ENCODE measurements at places on chromosomes 3 and 15.

GRCh38 chr15:58378241-58379085, 53.3 kb upstream of the LIPC start:
- no peak for DNase-seq

- DNase-seq: no peak
Measured at GRCh38 chr3:77381431-77381830, 341.5 kb downstream of the ROBO2 start.

DNA sequence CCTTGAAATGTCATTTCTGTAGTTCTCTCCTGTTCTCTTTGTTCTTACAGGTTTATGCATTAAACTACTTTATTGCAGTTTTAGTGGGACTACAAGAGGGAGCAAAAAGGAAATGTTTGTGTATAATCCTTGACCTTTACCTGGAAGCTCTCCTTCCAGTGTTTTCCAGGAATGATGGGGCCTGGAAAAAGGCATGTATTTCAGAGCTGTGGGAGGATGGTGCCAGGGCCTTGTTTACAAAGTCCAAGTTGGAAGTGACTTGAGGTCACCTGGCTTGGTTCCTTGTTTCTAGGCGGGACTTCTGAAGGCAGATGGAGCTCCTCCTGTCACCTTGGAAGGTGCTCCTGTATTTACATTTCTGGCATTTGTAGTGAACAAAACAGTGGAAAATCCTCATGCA, 15.1 kb downstream of the ACVR2B start:
- DNase-seq: no peak

DNA sequence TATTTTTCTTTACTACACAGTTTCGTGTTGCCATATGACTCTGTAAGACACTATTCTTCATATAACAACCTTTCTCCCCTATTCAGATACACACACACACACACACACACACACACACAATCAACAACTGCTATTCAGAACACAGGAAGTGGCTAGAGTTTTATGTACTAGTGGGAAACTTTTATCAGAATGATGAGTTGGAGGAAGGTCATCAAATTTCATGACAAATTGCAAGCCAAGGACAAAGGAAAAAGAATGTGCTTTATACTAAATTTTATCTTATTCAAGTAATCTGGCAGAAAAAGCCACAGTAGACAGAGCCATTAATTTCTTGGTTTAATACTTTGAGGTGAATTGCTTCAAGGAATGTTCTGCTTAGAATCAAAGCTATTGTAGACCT, 899.8 kb downstream of the ROBO2 start:
- DNase-seq: no peak

DNA sequence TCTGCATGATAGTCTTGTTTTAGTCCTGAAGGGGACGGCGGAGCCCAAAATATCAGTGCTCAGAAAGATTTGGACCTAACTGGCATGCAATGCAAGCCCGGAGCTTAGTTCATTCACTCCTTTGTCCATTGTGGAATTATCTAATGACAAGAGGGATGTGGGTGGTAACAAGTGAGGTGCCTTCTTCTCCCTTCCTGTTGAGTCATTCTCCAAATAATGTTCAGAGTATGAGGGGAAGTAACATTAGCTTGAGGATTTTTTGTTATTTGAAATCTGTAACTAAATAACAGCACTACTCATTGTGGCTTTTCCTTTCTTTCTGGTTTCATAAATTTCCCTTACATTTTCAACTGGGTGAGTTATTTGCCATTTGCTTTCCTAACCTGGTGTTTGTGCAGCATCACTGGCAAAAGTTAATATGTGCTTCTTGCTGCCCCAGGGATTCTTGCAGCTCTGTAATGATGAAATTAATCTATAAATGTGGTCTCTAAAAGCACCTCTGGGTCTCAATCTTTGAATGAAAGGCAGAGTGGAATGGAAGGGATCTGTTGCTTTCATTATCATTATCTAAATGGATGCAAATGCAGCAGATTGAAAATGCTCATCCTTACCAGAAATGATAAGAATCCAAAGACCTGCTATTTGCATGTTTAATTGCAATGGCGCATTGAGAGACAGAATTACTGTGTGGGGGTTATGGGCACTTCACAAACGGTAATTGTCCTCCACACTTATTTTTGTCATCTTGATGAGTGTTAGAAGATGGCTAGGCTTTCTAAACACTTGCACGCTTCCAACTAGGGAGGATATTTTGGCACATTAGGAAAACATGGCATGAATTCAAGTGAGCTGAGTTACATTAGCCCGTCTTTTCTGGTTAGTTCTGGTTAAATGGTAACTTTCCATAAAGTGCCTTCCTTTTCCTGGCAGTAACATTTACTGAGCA, 89.9 kb upstream of the MITF start:
- no peak for DNase-seq

DNA sequence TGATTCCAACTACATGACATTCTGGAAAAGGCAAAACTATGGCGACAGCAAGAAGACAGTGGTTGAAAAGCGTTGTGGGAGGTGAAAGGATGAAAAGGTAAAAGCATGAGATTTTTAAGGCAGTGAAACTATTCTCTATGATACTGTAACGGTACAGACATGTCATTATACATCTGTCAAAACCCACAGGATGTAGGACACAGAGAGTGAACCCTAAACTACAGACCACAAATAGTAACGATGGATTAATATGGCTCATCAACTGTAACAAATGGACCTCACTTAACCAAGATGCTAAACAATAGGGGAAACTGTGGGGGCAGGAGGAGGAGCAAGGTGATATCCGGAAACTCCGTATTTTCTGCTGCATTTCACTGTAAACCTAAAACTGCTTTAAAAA, 39.1 kb downstream of the MYO9A start:
- no peak for DNase-seq

DNA sequence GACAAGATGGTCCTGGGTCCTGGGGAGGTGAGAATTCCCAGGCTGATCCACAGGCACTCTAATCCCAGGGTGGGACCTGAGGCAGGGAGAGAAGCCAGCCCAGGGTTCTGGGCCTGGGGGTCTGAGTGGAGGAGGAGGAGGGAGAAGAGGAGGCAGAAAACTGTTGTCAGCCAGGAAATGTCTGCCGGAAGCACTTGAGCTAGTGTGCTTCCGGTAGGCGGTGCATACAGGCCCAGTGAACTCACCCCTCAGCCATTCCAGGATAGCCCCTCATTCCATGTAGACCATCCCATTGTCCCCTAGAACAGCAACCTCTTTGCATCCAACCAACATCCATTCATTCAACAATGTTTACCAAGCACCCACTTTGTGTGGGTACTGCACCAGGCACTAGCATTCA, 47.9 kb upstream of the LCTL start:
- no peak for DNase-seq

GRCh38 chr15:71651750-71652186, 158.6 kb upstream of the NR2E3 start:
- DNase-seq: no peak

DNA sequence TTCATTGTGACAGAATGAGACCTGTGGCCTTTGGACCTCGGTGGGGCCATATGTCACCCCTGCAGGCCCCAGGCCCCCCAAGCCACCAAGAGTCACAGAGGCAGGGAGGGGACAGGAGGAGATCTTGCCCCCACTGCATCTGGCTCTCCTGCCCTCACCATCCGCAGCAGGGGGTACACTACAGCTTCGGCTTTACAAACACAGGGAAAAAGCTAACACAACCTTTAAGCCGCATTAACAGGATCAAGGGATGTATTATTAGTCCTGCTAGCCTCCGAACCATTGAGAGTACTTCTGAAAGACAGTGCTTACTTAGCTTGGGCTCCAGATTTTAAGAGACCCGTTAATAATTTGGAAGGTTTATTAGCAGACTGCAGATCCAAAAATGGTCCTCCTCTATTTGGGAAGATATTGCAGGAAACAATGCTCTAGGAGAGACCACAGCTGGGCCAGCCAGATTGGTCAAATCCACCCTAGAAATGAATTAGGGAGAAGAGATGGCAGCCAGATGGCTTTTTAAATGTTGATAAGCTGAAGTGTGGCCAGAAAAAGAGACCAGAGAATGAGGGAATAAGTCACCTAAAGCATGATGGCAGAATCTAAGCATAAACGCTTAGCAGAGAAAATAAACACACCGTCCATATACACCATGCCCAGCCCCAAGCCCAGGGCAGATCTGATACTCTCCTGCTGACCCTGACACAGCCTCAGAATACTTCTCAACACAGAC, 31.5 kb downstream of the SRGAP3 start:
- no peak for DNase-seq

DNA sequence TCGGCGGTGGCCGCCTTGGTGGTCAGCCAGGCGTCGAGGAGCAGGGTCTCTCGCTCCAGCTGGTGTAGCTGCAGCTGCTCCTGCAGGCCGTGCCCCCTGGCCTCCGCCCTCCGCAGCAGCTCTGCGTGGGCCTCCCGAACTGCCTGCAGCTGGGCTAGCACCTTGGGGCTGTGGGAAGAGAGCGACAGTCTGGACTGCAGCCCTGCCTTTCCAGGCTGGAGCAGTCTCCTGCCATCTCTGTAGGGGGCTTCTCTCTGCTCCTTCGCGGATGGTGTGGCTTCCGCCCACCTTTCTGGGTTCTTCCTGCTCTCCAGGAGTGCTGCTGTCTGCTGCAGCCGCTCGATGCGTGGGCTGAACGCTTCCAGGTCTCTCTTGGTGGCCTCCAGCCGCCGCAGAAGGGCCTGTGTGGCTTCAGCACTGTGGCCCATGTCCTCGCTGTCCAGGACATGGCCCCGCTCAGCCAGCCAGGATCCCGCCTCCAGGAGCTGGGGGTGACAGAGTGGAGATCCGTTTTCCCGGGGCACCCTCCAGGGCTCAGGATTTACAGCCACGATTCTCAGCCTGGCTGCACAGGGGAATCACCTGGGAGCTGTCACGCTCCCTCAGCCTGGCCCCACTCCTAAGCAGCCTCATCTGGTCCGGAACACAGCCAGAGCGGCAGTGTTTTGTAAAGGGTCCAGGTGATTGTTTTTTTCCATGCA, 16.8 kb downstream of the PLA2G4B start:
- no peak for DNase-seq

DNA sequence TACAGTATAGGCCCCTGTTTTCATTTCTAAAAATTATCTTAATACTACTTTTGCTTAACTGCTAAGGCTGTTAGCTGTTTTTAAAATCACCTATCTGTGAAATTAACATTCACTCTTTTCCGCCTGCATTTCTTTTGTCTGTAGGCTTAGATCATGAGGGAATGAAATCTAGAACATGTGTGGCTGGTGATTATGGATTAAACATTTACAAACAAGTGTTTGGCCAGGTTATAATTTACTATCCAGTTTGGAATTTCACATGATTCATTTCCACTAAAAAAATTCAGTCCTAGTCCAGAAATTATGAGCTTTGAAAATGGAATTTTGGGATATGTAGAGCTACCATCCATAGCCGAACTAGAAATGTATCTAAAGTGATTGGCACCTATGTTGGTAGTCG, 39.1 kb downstream of the GOLM2 start:
- DNase-seq: no peak

DNA sequence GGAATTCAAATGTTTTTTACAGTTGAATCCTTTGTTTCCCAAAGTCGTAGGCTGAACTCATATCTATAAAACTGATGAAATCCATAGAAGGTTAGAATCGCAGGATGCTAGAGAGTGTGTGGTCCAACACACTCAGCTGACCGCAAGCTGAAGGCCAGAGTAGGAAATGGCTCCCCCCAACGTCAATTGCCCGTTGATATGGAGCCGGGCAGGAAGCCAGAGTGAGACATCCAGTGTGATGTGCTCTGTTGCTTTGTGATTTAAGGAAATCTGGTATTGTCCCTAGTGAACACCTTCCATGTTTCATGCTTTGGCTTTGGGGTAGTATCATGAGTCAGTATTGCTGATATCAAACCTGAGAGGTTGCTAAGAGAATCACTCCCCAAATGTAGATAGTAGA, 5.8 kb upstream of the MEX3B start:
- no peak for DNase-seq

- DNase-seq: no peak
Measured at GRCh38 chr3:54900838-54901591, 26.8 kb downstream of the LRTM1 start.

DNA sequence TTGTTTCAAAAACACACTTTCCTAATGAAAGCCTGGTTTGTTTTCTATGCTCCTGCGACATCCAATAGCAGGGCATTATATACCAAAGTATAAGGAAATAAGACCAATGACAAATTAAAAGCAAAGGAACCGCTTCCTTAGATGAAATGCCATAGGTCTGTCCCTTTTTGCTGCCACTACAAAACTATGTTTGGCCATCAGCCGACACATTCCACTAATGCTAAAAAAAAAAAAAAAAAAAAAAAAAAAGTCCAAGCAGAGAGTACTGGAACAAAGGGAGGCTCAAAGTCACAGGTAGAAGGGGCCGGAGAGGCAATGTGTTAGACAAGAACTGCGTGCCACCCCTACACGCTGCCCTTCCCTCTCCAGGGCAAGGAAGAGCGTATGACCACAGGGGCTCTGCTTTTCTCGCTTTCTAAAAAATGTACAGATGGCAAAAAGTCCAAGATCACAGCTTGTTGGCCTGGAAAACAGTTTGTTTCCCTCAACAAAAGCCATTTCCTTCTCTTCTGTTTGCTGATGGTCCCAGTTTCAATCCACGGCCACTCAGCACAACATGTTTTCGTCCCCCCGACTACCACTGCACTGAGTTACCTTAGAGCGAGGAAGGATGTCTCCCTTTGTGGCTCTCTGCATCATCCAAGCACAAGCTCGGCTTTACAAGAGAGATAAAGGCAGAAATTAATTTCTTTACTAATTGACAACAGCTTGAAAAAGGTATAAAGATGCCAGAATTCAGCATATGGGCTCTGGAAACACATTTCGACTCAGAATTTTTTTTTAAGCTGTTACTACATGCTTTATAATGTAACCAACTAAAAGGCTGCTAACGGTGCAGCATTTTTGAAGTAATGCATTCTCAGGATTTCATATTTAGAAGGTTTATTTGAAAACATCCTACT, 70.8 kb downstream of the ABTB1 start:
- DNase-seq: no peak

DNA sequence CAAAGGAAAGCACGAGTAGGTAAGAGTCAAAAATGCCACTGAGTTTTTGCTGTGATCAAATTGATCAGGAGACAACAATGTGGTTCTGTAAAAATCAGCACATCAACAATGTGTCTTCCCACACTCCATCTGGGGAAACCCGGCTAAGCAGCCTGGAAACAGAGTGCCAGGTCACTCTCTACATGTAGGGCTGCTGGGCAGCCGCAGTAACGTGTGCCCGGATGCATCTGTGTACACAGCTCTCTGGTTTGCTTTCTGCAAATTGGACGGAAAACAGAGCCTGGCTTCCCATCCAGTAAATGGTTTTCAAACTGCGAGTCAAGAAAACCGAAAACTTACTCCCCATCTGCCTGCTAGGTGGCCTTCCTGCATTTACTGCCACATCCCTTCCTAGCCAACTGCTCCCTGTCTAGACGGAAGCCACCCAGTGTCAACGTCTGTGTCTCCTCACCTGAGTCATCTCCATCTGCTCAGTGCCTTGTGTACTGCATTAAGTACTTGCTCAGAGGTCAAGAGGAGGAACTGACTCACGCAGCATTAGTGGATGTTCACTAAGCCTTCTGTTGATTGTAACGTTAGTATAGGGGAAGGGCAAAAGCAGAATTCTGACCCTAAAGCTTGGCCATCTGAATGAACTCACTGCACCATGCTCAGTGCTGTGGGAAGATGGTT, 124.1 kb downstream of the TJP1 start:
- no peak for DNase-seq

- no peak for DNase-seq
Measured at GRCh38 chr15:51186891-51187290, 92.2 kb upstream of the TNFAIP8L3 start.
